Amniotic epithelial cell (primary cell): ENCODE measurements at places on chromosomes 12 and 14.

DNA sequence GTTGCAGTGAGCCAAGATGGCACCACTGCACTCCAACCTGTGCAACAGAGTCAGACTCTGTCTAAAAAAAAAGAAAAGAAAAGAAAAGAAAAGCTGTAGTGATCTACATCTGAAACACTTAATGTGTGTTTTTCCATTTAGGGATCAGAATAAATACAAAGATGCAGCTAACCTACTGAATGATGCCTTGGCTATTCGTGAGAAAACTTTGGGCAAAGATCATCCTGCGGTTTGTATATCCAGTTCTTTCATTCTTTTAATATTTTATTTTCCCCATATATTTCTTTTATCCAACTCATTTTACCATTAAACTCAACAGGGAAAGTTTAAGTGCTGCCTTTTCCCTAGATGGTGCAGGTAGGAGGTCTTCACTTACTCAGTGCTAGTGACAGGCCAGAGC is 40.4 kb downstream of the KLC1 start:
- DNase-seq, result no peak

DNA sequence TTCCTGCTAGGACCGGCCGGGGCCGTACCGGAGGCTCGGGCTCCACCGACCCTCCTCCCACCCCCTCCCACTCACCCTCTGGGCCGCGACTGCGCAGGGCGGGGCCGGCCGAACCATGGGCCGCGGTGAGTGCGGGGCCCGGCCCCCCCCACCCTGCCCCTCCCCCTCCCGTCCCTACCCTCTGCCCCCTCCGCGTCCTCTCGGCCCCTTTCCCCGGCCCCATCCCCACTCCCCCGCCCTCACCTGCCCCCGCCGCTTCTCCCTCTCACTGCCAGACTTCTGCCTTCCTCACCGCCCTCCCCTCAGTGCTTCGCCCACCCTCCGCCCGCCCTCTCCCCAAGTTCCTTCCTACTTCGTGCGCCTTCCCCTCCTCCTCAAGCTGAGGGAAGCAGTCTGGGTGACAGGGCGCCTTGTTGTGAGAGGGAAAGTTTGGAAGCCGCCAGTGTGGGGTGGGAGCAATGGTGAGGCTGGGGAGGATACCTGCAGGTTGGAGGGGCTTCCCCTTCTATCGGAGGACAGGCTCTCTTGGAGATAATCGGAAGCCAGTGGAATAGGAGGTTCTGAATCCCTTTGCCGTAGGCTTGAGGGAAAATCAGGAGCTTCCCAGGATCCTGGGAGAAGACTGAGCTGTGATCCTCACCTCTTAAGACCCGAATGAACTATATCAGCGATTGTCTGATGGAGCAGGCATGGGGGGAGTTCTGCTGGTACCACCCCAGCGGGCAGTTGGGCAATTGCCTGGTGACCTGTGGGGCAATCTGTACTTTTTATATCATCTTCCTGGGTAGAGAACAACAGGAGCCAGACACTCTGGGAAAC is 472 bp downstream of the MBD6 start:
- peak; percentile 70 for DNase-seq

- DNase-seq, result peak; percentile 84
These were observed 2.1 kb downstream of the UNG start for GRCh38 chr12:109099431-109100020.

GRCh38 chr12:119802472-119802871 is 74.6 kb downstream of the CIT start:
- DNase-seq, result peak; percentile 72

DNA sequence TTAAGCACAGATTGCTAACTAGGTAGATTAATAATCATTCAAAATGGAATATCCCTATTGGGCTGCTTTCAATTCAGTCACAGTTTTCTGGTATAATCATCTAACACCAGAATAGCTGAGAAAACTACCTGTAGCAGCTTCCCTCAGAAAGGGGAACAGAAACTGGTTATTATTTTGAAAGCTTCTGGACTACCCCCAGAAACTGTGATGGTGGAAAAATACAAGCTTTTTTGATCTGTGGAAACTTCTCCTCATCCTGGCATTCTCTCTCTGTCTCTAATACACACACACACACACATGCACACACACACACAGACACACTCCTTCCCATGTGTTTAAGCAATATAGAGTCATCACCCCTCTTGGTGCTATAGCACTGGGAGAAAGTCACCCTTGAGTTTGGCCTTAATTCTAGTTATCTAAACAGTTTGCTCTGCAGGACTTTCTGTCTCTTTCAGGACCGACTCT is 251.5 kb upstream of the LMO3 start:
- DNase-seq, result no peak

- DNase-seq, result peak; percentile 48
These were observed 475.8 kb downstream of the RAD51B start for GRCh38 chr14:68295316-68295816.

- DNase-seq, result no peak
These were observed 132.8 kb downstream of the BCL11B start for GRCh38 chr14:99138999-99139865.

- no peak for DNase-seq
These were observed 46.9 kb upstream of the RGS6 start for GRCh38 chr14:71885301-71885700.

GRCh38 chr14:22664261-22664660 is 20.1 kb upstream of the OR6J1 start:
- peak; percentile 39 for DNase-seq

DNA sequence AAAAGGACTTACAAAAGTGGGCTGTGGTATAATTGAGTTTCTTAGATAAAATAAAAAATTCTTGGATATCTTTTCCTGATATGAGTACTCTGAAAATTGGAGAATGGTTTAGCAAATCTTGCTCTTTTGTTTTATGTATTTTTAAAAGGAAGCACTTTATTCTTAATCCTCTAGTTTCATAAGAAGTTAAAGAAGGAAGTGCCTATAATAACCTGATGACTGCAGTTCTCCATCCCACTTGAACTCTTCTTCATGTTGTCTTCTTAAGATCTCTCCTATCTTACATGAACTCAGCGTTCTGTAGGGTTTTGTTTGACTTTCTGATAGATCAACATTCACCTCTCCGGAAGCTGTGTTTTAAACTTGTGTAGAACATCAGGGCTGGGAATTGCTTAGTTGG is 271.0 kb downstream of the ERC1 start:
- no peak for DNase-seq

DNA sequence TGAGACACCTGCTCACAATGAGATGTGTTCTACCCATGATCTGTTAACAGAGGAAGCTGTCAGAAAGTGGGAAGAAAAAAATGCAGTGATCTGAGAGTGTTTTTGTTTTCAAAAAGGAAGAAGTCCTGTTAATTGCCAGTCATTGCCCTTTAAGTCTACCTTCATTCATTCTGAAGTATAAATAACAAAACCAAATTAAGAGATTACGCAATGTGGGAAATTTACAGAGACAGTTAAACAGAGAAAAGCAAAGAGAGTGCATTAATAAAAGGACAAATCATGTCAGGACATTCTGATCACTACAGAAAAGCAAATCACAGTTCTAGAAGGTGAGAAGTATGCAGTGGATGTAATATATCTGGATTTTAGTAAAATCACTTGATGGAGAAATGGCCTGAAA is 154.2 kb downstream of the NRXN3 start:
- DNase-seq, result no peak

GRCh38 chr14:72254937-72255472 is 322.8 kb downstream of the RGS6 start:
- DNase-seq, result no peak

DNA sequence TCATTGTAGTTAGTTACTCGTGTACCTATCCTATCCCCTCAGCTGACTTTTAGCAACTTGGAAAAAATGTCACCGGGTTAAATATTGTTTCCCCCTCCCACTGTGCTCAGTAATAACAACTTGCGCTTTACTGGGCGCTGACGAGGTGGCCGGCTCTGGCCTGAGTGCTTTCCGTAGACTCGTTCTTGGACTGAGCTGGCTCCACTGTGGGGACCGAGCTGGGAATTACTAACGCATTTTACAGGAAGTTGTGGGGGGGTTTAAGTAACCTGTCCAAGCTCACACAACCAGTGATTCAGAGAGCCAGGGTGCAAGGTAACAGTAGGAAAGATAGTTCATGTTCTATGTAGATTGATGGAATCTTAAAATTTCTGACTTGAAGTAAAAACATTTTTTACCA is 82.5 kb upstream of the KICS2 start:
- no peak for DNase-seq

GRCh38 chr12:100460702-100461101 is 13.0 kb upstream of the NR1H4 start:
- DNase-seq, result no peak

GRCh38 chr12:49974231-49974675 is 1.5 kb downstream of the AQP6 start:
- peak; percentile 64 for DNase-seq

- DNase-seq, result no peak
These were observed 47.9 kb downstream of the SEL1L start for GRCh38 chr14:81485781-81486180.

GRCh38 chr12:49797449-49797776 is 30.8 kb downstream of the NCKAP5L start:
- DNase-seq, result no peak

DNA sequence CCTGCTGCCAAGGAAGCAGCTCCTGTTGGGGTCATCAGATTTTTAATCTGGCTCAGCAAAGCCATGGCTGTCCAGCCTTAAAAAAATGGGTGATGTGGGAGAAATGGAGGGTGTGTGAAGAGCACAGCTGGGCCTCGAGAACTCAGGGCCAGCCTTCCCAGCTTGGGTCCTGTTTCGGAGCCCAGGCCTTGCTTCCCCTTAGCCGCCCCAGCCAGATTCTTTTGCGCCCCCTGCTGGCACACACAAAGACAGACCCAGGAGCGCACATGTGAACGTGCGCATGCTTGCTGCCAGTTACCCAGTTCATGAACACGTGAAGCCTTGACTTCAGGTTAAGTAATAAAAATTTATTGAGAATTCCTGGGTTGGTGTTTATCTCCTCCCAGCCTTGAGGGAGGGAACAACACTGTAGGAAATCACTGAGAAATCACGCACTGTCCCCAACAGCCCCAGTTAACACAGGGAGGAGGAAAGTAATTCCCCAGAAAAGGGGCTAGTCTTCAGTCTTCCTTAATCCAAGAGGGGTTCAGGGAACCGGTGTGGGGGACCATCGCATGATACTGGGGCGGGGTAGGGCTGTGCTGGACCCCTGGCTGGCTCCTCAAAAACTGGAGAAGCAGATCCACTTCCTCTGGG is 5.3 kb downstream of the PHB2 start:
- DNase-seq, result peak; percentile 86

GRCh38 chr12:83083616-83084015 is 396.9 kb downstream of the TMTC2 start:
- DNase-seq, result no peak

DNA sequence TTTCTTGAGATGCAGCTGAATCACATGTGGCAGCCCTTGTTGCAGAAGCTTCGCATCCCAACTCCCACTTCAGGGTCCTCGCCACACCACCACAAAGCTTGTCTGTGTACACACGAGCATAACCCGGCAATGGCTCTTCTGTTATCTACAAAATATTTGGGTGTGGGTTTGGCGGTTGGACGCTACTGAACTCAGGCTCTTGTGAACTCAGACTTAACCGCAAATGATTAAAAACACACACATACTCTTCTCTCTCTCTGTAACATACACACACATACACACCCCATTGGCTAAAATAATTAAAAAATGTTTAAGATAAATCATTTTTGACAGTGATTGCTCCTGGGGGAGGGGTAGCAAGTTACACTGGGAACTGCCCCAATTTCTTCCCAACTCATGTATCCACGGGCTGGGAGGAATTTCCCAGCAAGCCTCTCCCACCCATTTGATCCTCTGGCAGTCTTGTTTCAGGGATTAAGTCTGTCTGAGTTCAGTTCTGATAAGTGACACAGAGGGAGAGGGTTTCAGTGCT is 63.7 kb upstream of the MANSC4 start:
- DNase-seq, result peak; percentile 100

GRCh38 chr14:104968541-104969401 is 9.4 kb downstream of the AHNAK2 start:
- DNase-seq, result peak; percentile 35

GRCh38 chr12:19572920-19573558 is 133.7 kb downstream of the AEBP2 start:
- peak; percentile 68 for DNase-seq

DNA sequence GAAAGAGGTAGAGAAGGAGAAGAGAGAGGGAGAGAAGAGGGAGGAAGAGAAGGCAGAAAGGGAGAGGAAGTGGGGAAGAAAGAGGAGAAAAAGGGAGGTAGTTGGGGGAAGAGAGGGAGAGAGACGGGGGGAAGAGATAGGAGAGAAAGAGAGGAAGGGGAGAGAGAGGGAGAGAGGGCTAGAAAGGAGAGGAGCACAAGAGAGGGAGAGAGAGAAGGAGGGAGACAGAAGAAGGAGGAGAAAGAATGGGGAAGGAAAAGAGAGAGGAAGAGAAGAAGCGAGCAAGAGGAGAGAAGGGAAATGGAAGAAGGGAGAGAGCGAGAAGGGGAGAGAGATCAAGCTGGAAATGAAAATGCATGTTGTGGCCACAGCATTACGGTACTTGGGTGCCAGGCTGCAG is 1368.4 kb upstream of the TMEM132C start:
- no peak for DNase-seq

GRCh38 chr14:57323721-57324120 is 55.0 kb downstream of the AP5M1 start:
- DNase-seq, result no peak

- DNase-seq, result peak; percentile 97
These were observed 81.6 kb downstream of the LLPH start for GRCh38 chr12:66048835-66049537.

DNA sequence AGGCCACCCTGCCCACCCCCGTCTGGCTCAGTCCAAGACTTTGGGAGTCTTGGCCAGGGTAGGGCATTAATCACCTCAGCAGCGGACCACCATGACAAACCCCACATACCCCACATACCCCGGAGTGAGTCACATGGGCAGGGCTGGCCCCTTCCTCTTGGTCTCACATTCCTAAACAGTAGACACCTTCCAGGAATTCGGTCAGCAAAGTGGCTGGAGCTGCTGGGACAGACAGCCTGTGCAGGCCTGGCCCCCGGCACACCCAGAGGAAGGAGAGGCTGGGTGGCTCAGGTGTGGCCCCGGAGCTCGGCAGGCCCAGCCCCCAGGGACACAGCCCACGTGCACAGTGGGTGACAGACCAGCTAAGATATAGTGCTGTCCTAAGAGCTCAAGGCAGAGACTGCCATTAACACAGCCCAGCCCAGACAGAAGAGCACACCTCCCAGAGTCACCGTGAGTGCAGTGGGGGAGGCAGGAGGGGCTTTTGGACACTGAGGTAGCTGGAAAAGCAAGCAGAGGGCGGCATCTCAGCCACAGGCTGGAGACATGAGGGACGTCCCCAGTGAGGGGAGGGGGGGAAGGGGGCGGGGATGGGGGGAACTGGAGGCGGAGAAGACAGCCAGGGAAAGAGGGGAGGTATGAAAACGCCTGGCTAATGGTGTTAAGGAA is 24.0 kb downstream of the CCDC85C start:
- DNase-seq, result peak; percentile 37
